ENCODE measurements at places on chromosomes 1 and 21.

DNA sequence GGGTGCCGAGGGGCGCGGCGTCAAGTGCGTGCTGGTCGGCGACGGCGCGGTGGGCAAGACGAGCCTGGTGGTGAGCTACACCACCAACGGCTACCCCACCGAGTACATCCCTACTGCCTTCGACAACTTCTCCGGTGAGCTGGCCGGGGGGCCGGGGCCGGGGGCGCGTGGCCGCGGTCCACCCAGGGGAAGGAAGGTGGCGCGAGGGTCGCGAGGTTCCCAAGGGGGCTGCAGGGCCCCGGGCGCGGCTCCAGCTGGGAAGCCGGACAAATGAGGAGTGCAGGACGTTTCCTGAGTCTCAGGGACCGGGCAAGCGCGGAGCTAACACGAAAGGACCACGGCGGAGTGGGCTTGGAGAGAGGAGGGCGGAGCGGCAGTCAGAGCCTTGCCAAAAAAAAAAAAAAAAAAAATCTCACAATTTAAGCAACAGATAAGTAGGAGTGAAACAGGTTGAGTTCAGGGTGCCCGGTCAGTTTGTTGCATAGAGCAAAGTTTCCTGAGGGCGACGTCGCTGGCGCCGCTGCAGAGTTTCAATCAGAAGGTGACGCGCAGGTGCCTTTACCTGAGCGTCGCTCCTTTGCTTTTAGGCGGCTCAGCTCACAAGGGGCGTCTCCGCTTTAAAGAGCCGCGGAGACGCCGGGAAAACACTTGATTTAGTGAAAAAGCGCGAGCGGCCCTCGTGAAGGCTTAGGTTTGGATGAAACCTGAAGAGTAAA is 750 bp downstream of the RHOU start:
- DNase-seq = no peak

GRCh38 chr1:152667648-152668047 is 4.5 kb downstream of the LCE2D start:
- DNase-seq = no peak

DNA sequence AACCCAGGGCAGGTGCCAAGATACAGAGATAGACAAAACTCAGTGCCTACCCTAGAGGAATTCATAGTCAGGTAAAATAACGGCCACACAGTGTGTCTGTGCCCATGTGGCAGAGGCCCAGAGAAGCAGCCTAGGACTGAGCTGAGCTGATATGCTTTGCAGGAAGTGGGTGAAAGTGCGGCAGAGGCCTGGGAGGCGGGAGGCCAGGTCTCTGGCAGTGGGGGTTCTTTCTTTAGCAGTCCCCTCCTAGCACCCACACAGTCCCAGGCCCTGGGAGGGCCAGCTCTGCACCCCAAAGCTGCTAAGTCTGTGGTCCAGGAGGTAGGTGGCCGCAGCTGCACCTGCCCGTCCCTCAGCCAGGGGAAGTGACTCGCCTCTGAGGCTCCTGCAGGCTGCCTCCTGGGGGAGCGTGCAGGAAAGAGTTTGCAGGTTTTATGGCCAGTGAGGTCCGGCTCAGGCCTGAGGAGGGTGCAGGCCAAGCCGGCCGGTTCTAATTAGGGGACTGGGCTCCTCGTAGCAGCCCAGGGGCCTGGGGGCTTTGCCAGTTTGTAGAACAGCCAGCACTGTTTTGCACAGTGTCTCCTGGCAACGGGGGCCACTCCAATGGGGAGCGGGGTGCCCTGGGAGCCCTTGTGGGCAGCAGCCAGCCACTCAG is 107.9 kb downstream of the SPSB1 start:
- DNase-seq = no peak

GRCh38 chr21:37259426-37259825 is 7.7 kb downstream of the VPS26C start:
- DNase-seq = no peak

GRCh38 chr1:109641861-109642260 is 14.0 kb upstream of the GSTM4 start:
- DNase-seq = no peak

DNA sequence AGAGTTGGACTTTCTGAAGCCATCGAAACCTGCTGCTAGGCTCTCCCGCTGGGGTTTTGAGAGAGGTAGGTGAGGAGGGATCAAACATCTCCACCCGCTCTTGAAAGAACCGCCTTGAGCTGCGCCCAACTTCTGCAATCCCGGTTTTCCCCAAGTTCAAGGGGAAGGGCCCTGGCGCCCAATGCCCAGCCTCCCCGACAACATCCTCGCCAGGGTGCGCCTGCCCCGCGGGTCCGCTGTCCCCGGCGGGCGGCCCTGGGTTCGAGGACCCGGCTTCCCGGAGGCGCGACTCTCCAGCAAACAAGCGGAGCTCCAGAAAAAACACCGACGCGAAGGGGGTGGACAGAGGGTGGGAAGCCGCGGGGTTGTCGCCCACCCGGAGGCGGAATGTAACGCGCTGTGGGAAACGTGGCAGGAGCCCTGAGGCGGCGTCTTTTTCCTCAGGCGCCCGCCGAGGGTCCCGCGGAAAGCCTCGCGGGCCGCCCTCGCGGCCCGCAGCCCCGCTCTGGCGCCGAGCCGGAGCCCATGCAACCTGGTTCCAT is 607 bp downstream of the BTG3 start:
- no peak for DNase-seq

GRCh38 chr1:56880774-56881173 is 26.2 kb downstream of the C8A start:
- DNase-seq = no peak

GRCh38 chr1:84603223-84603622 is 29.0 kb upstream of the CTBS start:
- DNase-seq = no peak

DNA sequence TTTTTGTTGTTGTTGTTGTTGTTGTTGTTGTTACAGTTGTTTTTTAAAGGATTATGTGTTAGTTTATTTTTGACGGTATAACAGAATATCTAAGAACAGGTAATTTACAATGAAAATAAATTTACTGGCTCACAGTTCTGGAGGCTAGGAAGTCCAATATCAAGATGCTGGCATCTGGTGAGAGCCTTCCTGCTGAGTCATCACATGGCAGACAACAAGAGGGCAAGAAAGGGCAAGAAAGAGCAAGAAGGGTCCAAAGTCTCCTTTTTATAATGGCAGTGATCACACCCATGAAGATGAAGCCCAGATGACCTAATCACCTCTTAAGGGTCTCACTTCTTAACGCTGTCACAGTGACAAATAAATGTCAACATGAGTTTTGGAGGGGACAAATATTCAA is 142.1 kb downstream of the NEGR1 start:
- DNase-seq = no peak

GRCh38 chr1:5928714-5929400 is 63.4 kb downstream of the NPHP4 start:
- DNase-seq = no peak

GRCh38 chr1:156154317-156154749 is 948 bp downstream of the SEMA4A start:
- no peak for DNase-seq

- DNase-seq = no peak
Observed at GRCh38 chr1:59672851-59673572, 141.7 kb upstream of the HOOK1 start.

DNA sequence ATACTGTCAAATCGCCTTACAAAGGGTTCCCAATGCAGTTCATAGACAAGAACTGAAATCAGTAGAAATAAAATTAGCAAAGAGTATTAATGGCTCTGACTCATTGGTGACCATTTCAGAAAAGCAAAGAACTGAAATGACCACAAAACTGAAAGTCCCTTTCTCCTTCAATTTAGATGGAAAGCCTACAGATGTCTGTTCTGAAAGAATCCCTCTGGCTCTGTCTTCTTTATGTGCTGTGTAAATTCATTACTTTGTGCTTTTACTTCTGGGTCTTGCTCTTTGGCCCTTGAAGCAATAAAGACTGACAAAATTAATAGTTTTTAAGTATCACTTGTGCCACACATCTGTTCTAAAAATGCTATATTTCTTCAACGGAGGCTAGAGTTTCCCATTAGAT is 62.7 kb upstream of the GPR89A start:
- no peak for DNase-seq

DNA sequence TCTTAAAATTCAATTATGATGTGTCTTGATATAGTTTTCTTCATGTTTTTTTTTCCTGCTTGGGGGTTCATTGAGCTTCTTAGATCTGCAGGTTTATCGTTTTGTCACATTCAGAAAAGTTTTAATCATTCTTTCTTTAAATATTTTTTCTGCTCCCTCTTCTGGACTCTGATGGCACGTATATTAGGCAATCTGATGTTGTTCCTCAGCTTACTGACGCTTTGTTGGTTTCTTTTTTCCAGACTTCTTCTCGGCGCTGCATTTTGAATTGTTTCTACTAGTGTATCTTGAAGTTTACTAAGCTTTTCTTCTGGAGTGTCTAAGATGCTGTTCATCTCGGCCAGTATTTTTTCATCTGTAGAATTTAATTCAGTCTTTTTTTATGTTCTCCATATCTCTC is 44.8 kb upstream of the FMOD start:
- no peak for DNase-seq

DNA sequence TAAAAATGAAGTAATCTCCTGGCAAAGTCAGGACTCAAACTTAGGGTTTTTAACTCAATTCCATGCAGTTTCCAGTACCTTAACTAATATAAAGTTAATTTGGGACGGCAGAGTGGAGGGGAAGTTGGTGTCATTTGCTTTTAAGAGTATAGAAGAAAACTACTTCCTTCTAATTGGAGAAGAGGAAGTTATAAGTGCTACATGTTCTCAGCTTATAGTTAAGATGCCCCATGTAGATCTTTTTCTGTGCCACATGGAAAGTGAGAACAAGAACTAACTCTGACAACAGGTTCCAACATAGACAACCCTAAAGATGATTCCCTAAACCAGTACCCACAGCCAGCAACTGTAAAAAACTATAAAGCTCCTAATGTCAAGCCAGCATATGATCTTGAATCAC is 11.5 kb downstream of the RRAGC start:
- no peak for DNase-seq

DNA sequence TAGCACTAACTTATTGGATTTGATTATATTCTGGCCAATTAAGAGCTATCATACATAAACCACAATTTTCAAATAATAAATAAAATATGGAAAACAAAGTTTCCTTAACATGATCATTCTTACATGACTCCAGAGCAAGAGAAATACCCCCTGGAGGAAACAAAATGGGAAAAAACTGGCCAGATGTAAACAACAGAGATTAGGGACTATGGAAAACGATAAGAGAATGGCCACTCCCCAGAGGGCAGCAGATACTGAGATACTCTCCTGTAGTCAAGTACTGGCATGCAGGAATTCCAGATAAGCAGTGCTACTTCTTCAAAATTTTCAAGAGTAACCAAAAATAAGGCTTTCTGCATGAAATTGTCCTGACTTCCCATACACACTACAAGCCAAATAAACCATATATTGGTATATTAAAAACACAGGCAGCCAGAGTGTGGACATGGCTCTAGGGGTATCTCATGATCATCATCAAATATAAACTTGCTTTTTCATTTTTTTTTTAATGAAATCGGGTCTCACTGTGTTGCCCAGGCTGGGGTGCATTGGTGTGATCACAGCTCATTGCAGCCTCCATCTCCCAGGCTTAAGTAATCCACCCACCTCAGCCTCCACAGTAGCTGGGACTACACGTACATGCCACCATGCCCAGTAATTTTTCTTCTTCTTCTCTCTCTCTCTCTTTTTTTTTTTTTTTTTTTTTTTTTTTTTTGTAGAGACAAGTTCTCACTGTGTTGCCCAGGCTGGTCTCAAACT is 118.5 kb downstream of the EIF4G3 start:
- no peak for DNase-seq

DNA sequence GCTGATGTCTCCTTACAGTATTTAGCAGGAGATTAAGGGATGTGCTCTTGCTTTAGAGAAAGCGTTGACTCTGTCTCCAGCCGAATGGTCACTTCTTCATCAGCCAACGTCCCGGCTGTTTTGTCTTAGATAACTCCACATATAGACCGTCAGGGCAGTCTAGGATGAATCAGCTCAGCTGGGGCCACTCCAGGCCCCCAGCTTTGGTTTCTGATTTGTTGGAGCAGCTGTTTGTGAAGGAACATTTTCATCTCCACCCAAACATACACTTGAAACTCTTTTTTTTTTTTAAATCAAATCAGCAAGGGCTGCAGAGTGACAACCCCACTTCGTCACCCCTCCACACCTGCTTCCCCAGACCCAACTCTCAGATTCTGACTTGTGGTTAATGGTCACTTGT is 206.1 kb upstream of the GALNT2 start:
- no peak for DNase-seq

DNA sequence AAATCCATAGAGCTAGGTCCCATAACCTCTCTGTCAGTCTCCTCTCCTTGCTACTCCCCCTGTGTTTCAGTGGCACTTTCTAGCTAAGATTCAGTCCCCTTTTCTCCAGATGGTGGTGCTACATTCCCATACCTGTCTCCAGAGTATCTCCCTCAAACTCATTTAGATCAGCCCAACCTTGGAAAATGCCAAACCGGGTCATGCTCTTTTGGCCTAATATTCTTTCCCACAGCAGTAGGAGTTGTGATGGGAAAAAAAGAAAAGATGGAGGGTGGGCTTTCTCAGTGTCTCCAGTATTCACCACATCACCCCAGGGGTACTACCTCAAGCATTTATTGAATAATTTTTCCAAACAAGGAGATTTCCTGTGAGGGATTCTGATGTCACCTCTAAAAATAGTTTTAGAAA is 3.2 kb upstream of the RXFP4 start:
- no peak for DNase-seq

DNA sequence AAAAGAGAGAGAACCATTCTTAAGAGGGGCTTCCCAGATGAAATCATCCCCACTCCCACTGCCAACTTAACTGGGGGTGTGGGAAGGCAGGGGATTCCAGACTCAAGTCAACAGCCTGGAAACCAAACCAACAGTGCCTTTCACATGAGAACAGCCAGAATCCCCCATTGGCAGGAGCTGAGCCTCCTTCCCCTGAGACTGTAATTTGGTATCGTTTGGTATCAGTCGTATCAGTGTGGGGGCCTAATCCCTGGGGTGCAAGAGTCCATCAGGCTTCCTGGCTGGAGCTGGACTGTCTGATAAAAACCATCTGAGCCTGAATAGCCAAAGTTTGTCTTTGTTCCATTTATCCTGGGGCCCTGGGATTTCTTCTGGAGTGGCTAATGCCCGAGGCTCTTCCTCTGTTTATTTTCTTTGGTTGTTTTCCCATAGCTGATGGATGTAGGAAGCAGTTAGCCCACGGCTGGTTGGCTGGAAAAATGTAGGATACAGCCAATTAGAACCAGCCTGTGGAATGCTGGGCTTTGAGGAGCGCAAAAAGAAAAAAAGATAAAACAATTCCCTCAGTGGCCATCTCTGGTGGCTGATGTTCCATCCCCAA is 84.6 kb downstream of the LAMC2 start:
- no peak for DNase-seq

All from activated CD4-positive, CD25-positive, alpha-beta regulatory T cell (primary cell).